Thoracic aorta (tissue), 2 donors: ENCODE measurements at places on chromosomes 13 and 19. TPM values are rescaled to one million over a fixed set of nuclear protein-coding genes. Genes with fewer than 3 reads are reported as not detected.
A peak's percentile ranks its signal among the peaks of the same experiment; 100 is the strongest.

GRCh38 chr13:114108894-114109293, 23.5 kb downstream of the RASA3 start:
- DNase-seq: no peak

DNA sequence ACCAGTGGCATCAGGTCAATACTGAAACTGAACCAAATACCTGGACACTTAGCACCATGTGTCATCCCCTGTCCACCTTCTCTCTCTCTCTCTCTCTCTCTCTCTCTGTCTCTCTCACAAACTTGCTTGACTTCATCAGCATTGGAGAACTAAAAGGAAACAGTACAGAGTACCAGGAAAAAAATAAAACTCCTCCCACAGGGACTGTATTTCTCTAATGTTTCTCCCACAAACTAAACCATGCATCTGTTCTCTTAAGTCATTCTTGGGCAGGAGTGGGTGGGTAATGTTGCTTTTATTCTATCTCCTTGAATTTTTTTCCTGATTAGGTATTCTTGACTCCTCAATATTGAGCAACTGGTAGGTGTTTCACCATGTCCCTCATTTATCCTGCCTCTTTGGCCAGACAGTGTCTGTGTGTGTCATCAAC, 112.9 kb upstream of the CACNA1A start:
- no peak for DNase-seq

DNA sequence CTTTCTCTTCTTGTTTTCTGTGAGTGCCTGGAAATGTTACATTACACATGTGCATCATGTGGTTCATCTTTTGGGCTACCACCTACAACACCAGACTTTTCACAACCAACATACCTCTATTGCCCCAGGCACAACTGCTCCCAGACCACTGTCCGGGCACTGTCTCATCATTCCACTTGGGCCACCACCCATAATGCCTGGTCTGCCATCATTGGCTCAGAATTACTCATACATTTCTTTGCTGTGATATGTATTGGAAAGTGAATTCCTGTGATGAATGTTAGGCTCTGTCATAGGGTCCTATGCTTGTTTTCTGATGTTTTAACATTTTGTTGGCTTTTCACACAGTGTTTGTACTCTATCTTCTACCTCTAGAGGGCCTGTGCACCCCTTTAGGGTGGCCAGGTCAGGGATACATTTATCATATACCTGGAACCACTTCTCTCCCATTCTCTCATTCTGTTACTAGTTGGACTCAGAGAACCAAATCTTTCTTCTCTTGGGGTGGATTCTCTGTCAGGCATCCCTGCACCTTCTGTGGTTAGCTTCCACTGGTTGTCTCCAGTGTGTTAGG, 172.8 kb downstream of the NHLRC3 start:
- no peak for DNase-seq

DNA sequence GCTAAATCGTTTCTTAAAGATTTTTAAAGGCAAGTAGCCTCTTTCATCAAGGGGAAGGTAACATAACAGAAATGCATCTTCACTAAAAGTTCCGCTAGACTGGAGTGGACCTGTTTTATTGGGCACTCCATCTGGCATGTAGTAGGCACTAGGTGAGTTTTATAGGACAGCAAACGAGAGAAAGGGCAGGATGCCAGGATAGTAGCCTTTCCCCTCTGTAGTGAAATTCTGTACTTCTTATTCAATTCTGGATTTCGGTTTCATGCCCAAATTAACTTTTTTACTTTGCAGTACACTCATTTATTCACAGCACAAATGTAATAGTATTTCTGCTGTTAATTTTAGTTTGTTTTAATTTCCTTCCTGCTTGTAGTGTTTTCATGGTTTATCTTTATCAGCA, 45.2 kb downstream of the GPR180 start:
- DNase-seq: no peak

DNA sequence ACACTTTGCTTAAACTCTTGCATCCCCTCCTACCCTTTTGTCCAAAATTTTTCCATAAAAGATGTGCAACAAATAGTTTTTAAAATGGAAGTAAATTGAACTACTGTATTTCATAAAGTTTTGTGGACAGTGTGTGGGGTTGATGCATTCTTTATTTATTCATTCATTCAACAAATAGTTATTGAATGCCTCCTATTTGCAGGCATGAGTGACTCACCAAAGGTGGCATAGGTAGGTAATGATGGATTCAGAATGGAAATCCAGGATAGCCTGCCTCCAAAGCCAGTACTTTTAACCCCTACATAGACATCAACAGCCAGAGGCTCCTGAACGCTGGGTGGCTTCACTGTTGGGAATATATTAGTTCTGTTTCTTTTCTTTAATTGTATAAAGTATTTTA, 2.4 kb upstream of the CSNK1A1L start:
- no peak for DNase-seq

DNA sequence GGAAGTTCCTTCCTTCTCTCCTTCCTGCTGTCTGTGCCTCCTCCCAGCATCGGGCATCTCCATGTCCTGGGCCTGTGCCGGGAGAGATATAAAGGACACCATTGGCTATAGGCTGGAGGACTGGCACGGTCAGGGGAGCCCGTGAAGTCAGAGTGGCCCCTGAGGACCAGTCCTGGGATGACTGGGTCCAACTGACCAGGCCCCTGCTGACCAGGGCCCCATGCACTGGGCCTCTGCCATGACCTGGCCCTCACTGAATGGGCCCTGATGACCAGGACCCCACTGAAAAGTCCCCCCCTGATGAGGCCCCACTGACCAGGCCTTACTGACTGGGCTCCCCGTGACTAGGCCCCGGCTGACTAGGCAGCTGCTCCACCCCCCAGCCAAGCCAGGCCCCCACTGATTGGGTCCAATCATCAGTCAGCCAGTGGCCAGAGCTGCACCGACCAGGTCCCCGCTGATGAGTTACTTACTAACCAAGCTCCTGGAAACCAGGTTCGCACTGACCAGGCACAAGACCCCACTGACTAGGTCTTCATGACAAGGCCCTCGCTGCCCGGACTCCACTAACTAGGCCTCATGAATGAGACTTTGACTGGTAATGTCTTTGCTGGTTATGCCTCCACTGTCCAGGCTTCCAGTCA, 20.0 kb upstream of the ZNF14 start:
- DNase-seq: no peak

- no peak for DNase-seq
These were observed 122.3 kb downstream of the RFC3 start for GRCh38 chr13:33940256-33940655.

The PSG11 gene
- total RNA-seq: not detected

- no peak for DNase-seq
These were observed 50.6 kb upstream of the UQCRFS1 start for GRCh38 chr19:29263305-29264135.

GRCh38 chr13:29428310-29429181, 166.9 kb downstream of the SLC7A1 start:
- DNase-seq: no peak

DNA sequence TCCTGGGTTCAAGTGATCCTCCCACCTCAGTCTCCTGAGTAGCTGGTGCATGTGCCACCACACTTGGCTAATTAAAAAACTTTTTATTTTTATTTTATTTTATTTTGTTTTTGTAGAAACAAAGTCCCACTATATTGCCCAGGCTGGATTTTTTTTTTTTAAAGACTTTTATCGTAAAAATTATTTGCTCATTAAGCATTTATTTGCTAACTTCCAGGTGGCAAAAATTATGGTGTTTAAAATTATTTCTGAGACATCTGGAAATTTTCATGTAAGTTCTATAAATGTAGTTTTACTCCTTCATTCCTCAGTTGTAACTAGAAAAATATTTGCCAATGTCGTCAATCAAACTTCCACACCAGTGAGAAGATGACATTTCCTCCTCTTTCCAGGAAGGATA, 233.3 kb upstream of the DACH1 start:
- DNase-seq: no peak

The C19orf85 gene
- not detected for total RNA-seq

The IGFL2 gene
- 0.54 TPM for total RNA-seq

GRCh38 chr13:110636701-110637201, 21.4 kb downstream of the NAXD start:
- DNase-seq: no peak

DNA sequence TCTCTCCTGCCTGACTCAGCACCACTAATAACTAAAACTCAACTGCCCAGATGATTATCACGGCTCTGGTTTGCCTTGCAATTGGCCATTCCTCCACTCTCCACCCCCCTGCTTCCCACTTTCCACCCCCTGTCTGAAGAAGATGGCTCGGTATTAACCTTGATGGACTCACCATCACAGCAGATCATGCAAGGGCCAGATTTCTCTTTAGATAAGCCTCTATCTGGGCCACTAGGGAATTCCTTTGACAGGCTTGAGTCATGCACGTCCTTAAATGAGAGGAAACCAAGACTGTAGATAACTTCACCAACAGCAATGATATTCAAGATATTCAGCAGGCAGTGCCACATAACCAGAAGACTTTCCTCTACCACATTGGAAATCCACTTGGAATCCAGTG, 131.1 kb upstream of the NBEA start:
- DNase-seq: no peak

The NCCRP1 gene
- total RNA-seq: 0.27 TPM

- no peak for DNase-seq
These were observed 5.0 kb downstream of the YIPF2 start for GRCh38 chr19:10923260-10924112.

GRCh38 chr13:81051873-81052272, 710.9 kb upstream of the SPRY2 start:
- no peak for DNase-seq

GRCh38 chr13:46587807-46588418, 34.9 kb downstream of the LRCH1 start:
- no peak for DNase-seq

The KASH5 gene
- not detected for total RNA-seq

DNA sequence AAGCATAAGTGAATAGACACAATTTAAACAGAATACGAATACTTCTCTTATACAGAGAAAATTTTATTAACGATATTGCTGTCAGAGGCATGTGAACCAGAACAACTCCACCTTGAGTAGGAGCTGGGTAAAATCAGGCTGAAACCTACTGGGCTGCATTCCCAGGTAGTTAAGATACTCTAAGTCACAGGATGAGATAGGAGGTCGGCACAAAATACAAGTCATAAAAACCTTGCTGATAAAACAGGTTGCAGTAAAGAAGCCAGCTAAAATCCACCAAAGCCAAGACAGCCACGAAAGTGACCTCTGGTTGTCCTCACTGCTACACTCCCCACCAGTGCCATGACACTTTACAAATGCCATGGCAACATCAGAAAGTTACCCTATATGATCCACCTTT, 49.2 kb upstream of the TRPC4 start:
- no peak for DNase-seq

DNA sequence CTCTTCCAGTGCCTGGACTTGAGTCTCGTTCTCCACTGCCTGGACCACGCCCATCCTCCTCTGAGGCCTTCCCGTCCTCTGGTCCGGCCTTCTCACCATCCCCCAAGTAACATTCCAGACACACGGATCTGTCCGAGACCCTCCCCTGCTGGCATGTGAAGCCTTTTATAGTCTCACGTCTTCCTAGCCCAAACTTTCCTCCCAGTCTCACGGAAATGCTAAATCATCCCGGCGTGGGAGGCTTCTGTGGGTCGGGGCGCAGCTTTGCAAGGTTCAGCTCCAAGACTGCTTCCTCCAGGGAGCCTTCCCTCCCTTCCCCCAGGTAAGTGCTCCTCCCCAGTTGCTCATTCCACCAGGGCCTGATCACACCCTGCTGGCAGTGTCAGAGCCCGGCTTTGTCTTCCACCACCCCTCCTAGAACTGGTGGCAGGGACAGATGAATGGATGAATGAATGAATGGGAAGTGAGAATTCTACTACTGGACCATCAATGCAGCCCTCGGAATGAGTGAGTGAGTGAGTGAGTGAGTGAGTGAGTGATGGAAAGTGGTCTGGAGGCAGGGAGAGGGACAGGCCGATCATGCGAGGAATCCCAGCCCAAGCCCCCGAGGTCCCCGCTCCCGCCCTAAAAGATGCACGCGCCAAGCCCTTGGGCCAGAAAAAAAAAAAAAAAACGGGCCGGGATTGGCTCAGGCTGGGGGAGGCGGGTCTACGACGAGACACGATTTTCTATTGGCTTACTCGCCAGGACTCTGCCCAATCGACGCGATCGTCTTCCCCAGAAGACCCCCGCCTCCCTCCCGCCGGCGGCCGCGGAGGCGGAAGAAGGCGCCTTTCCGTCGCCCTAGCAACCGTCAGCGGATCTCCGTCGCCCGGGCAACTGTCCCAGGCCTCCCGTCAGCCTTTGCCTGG, 9.3 kb downstream of the EPHX3 start:
- DNase-seq: peak; percentile 70

- no peak for DNase-seq
These were observed 6.0 kb downstream of the ERVV-1 start for GRCh38 chr19:53019684-53020083.

The CC2D1A gene
- total RNA-seq: 38.7 TPM

DNA sequence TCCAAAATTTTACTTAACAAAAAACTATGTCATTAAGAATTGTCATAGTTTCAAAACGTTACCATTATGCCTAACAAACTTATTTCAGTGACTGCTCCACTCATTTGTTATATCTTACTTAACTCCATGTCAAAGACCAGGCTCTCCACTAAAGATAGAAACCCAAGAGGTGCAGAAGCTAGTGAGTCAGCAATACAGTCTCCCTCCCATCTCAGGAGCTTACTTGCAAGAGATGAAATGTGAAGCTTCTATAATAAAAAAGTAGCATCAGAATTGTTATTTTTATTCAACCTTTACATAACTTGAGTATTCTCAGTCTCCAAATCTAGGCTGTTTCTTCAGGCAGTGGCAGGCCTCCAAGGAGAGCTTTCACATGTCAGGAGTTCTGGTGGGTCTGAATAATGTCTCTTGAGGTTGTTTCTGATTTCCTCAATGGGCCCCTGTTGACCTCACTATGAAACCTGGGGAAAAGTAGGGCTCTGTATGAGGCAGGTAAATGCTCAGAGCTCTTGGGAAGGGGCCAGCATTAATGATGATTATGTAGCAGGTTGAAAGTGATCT, 242.0 kb downstream of the NDFIP2 start:
- DNase-seq: no peak

- no peak for DNase-seq
These were observed 96.6 kb upstream of the LSM14A start for GRCh38 chr19:34075661-34076091.

DNA sequence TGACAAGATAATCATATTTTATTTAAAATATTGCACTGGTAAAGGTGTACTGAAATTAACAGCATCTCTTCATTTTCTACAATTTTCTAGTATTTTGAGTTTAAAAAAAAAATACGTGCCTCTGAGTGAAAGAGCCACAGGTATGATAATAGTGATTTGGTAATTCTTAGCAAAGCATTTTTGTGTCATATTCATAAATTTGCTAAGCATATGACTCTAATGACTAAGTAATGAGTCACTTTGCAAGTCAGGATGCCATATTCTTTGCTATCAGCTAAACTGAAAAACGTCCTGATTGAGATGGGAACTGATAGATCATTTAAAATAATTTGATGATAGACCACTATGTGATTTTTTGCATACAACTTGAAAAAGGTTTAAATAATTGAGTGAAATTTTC, 136.1 kb upstream of the IRS2 start:
- no peak for DNase-seq

- no peak for DNase-seq
These were observed 10.7 kb upstream of the PABPC3 start for GRCh38 chr13:25085125-25085742.

DNA sequence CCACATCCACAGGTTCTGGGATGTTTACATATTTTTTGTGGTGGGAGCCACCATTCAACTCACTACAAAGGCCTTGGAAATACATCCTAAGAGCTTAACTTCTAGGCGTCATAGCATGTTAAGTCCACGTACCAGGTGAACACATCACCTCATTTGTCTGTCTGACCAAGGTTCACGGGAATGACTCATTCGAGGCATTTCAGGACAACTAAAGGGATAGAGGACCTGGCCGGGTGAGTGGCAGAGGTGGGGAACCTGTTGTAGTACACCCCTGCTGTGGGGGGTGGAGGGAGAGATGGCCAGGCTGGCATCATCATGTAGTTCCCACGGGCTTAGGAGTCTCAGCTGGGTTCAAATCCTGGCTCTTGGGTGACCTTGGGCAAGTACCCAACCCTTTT, 51.5 kb downstream of the BICRA start:
- no peak for DNase-seq
